ENCODE measurements at places on chromosomes 5 and 9.

DNA sequence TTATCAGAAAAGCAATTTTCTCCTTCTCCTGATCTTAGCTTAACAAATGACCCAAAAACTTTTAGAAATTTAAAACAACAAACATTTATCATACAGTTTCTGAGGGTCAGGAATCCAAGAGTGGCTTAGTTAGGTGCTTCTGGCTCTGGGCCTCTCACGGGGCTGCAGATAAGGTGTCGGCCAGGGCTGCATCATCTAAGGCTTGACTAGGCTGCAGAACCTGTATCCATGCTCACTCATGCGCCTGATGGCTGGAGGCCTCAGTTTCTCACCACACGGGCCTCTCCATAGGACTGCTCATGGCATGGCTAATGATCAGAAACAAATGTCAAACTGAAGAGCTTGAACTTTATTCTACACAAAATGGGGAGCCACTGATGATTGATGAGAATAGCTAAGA lies 210.0 kb downstream of the SEC61B start:
- no peak for DNase-seq

DNA sequence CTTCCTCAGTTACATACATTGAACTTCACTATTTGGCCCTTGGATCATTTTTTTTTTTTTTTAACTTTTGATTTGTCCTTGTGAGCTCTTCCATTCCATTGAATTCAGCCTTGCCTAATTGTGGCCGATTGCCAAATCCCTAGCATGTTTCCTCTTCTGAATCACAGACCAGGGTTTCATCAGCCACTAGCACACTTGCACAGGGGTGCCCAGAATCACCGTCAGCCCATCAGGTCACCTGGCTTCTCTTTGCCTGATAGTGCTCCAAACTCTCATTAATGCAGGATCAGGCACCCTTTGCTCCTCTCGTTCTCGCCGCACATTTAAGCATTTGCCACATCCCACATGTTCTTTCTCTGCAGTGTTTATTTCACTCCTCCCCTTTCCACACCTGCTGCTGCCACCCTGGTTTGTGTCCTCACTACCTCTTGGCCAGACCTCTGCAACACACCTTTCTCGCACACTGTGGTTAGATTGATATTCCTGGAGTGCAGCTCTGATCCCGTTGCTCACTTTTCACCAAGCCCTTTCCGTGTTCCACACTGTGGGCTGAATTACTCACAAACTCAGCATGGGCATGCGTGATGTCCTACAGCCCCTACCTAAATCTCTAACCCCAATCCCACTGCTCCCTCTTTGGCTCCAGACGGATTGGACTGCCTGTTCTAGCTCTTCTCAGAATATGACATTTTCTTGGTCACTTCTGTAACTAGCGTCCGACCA lies 9.8 kb downstream of the PIK3R1 start:
- no peak for DNase-seq

DNA sequence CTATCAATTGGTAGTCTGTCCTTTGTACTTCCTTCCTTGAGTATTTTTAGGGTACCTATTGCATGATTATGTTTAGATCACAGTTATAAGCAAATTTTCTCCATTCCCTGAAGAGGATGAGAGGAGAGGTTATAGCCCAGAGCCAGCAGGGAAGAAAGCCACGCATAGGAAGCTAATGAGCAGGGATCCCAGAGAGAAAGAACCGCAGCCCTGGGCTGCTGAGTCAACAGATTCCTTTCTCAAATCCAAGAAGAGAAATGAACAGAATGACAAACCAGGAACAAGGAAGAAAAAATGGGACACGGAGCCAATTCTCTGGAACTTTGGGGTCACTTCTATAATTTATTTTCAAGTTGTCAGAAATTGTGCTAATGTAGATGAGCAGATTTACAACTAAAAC lies 284.5 kb downstream of the RFX3 start:
- DNase-seq: peak; percentile 16

DNA sequence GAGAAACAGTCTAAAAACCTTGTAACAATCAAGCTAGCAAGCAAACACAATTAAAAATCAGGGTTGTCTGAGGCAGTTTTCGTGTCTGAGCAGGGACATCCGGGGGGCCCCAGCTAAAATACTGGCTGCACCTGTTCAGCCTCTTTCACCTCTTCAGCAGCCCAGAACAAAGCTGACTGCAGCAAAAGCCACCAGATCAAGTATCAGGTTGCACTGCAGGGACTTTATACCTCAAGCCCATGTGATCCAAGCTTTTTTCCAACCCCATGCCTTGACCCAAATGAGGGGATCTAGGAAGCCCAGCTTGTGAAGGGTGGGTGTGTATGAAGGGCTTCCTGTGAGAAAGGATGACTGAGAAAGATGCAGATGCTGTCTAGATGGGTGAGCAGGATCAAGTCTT lies 133.4 kb downstream of the SEMA6A start:
- no peak for DNase-seq

DNA sequence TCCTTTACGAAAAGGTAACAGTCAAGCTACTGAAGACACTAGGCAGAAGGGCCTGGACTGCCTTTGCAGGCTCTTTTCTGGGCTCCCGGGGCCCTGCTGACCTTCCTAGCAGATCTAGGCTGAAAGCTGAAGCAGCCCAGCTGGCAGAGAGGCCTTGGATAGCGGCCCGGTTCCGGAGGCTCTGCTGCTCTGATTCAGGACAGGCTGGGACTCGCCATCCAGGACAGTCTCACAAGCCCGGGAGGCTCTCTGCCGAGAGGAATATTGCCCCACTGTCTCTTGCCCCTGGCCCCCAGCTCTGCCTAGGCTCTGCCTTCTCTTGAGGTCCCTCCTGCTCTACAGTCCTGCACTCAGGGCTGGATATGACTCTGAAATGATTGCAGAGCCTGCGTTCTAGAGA lies 67.8 kb downstream of the PSD2 start:
- peak; percentile 95 for DNase-seq

Data from cerebellar cortex (tissue), 1 donor.